NCI-H1436 (cell line): ENCODE measurements at places on chromosomes 7 and 10.

DNA sequence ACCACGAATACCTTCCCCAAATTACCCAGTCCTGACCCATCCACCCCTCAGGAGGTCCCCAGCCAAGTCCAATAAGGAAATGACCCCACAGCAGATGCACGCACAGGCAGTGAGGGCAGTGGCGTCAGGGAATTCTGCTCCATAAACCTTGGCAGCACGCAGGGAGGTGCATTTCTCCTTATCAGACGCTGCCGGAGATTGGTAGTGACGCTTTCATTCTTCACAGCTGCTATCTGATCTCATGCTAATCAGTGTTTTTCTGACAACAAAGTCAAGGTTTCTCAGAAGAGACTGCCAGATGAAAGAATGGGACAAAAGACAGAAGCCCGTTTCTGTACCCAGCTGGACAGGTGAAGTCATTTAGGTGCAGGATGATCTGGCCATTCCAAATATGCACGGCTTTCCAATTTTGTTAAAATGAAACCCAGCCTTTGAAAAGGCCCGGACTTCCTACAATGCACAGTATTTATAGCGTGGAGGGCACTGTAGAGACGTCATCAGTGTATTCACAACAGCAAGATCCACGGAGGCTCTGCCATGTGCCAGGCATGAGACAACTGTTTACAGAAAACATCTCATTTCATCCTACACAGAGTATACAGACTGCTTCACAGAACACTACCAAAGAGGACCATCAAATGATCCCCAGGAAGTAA lies 35.3 kb downstream of the DIP2C start:
- no peak for DNase-seq

DNA sequence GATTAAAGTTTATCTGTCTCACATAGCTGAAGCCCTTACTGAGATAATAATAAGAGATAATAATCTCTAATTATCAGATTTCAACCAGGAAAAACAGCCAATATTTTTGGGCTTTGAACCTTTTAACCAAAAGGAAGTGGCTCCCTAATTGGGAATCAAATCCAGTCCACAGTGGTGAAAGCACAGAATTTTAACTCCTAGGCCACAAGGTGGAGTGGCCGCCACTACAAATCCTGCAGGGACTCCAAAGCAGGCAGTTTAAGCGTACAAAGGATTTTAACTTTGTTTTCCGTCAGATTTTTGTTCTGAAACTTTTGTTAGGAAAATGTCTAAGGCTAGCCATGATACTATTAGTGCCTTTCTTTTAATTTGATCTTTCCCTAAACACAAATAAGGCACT lies 99.6 kb upstream of the CCNY start:
- no peak for DNase-seq

DNA sequence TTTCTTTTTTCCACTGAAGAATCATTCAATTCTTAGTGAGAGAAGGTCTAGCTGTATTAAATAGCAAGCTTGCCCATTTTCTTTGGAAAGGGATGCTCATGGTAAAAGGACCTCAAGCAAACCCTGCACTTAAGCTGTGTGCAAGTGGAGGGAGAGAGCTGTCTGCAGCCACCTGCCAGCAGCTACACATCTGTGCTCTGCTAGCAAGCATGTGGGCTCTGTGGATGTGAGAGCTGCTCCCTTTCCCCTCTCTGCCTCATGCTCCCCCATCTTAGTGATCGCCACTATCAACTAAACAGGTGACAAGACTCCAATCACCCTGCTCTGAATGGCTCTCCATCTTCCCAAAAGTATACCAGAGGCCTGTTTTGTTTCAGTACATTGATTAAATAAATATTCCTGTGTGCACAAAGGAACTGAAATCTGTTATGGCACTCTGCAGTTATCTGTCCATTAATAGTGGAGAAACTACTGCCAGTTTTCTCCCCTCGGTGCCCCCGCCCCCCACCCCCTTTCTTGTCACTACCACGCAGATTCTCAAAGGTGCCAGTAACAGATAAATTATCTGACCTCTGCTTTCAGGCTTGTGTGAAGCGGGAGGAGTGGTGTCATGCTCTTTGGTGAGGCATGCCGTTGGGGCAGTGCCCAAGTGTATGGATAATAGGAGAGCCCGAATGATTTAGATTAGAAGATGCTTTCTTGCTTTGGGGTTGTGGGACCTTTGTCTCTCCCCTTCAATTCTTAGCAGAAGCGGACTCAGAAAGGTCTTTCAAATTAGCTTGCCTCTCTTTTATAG lies 26.4 kb downstream of the AUTS2 start:
- DNase-seq: no peak

GRCh38 chr10:44977287-44978212 lies 1.1 kb downstream of the DEPP1 start:
- no peak for DNase-seq

- DNase-seq: peak; percentile 9
Observed at GRCh38 chr10:78964952-78965633, 103.7 kb upstream of the ZMIZ1 start.

- DNase-seq: no peak
Observed at GRCh38 chr10:96456296-96456840, 57.4 kb downstream of the TLL2 start.

DNA sequence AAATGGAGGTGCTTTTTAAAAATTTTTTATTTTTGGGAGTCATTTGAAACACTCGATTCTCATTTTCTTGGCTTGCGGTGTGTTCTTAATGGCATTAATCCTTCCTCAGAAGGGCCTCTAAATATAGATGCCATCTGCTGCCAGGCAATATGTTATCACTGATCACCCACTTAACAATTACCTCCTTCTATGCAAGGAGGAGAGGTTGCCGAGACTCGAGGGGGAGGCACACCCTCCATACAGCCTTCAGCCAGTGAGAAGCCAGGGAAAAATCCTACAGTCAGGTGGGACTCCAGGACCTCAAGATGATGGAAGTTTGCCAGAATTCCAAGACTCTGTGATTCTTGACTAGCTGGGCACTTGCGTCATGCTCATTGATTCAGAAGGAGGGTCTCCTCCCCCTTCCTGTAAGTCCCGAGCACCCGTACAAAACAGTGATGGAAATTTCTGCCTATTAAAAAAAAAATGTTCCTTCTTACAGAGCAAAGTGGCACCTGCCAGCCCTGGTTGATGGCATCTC lies 574.5 kb downstream of the TYW1 start:
- DNase-seq: no peak
